ENCODE measurements at places on chromosomes 13 and 19.

DNA sequence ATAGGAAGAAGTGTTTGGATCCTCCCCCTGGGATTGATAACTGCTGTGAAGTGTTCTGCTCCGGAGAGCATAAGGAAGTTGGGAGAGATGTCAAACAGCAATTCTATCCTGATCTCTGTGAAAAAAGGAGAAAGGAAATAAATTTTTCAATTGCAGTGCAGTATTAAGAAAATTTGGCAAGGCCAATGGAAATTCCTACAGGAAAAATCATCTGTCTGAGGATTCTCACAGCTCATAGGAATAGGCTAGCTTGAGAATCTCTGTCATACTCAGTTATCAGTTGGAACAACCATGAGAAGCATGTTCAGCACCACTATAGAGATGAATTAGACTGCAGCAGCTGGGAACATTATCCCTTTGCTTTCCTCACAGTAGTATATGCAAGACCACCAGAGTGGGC lies 1238.9 kb upstream of the MIR17HG start:
- DNase-seq = no peak

- DNase-seq = no peak
These were observed at the start of gene CABP5 for GRCh38 chr19:48043675-48044258. TSS of gene CABP5 (minus strand) at chr19:48044079. CDS start at chr19:48043922, 157 bp downstream.

GRCh38 chr13:89684896-89685295 lies 1662.6 kb upstream of the MIR17HG start:
- no peak for DNase-seq

- no peak for DNase-seq
These were observed 115.6 kb downstream of the FRY start for GRCh38 chr13:32147193-32147592.

DNA sequence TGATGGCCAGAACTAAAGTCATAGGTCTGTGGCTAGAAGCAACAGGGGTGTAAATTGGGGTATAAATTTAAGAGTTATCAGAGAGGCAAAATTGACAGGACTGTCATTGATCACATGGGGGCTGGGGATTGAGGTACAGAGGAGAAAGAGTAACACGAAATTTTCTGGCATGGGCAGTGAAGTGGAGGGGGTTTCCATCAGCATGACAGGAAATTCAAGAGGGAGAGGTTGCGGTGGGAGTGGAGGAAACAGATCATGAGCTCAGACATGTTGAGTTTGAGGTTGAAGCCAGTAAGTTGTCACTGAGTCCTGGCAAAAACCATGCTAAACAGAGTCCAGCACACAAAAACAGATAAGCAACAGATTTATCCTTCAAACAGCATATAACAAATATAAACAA lies 192.1 kb upstream of the TSC22D1 start:
- no peak for DNase-seq

DNA sequence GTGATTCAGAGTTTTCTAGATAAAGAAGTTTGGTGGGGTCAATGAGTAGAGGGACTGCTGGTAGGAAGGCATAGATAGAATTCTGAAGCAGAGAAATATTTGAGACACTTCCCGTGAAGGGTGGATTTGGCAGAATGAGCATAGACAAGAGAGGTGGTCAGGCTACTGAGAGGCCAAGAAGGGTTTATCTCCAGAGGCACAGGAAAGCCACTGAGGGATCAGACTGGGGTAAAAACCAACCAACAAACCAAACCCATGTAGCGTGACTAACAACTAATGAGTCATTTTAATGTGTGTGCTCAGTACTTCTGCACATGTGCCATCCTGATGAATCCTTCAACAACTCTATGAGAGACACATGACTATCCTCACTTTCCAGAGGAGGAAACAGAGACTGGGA lies 60.0 kb upstream of the SERP2 start:
- DNase-seq = no peak

DNA sequence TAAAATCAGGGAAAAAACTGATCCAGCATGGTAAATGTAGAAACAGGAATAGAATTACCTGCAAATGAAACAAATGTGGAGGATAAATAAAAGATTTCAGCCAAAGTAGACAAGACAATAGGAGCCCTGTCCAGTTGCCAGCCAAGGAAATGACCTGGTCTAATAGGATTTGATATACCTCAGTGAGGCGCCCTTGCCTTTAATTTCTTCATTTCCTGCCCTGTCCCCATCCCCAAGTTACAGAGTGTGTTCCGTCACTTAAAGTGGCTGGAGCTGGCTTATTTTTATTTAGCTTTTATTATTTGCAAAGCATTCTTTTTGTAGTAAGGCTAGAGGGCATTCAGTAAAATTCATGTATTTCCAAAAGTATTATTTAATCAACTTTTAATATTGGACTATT lies 1022.0 kb downstream of the EFNB2 start:
- no peak for DNase-seq

DNA sequence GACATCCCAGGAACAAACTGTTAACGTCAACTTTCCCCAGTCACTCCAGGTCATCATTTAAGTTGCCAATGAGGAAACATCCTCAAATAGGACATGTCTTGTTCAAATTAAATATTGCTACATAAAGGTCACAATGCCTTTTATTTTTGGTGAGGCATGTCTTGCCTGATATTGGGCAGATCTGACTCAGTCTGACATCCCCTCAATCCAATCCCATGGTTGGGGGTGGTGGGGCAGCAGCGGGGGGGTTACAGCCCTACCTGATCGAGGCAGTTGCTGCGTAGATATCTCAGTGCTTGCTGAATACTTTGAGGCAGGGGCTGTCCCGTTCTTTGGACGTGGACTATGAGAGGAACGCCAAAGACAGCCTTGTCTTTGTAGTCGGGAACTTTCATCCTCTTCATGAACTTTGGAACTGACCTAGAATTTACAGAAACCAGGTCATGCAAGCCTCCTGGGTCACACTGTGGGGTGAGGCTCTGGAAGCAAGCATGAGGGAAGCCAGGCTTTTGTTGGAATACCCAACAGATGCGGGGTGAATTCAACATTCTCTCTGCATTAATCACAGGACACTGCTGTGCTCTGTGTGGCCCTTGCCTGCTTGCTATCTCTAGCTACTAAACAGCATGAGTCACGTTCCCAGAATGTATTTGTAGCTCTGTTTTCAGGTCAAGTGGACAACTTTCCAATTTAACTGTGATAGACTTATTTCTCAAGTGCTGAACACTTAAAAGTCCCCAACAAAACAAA lies 109.8 kb downstream of the KL start:
- DNase-seq = no peak

DNA sequence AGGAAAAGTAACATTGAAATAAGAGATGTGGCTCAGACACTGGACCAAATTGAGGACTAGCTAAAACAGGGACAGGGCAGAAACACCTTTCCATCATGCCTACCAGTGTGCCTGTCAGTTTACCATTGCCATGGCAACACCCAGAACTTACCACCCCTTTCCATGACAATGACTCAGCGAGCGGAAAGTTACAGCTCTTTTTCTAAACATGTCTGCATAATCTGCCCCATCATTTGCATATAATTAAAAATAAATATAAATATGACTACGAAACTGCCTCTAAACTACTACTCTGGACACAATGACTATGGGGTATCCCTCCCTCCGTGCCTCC lies 96.0 kb downstream of the UBL3 start:
- no peak for DNase-seq

DNA sequence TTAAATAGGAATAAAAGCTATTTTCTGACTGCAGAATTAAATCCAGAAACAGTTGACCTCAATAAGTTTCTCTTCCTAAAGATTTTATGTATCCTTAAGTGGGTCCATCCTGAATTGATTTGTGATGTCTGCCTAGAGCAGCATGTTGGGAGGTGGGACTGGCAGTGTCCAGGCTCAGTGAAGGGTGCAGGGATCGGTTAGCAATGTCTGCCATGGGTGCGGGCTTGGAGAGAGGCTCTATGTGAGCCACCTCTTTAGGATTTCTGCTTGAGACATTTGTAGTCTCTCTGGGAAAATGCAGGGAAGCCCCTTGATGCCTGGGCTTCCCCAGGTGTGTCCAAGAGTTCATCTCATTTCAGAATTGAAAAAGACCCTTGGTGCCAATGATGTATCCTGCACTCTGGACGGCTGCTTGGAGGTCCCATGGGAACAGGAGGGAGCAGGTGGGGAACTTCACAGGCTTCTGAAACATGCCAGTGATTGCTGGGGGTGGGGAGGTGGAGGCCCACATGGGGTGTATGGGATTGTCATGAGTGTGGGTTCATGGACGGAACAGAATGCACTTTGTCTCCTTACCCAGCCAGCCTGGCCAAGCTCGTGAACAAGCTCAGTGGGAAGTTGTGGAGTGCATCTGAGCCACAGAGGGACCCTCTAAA lies 6.2 kb upstream of the COLGALT1 start:
- DNase-seq = no peak

DNA sequence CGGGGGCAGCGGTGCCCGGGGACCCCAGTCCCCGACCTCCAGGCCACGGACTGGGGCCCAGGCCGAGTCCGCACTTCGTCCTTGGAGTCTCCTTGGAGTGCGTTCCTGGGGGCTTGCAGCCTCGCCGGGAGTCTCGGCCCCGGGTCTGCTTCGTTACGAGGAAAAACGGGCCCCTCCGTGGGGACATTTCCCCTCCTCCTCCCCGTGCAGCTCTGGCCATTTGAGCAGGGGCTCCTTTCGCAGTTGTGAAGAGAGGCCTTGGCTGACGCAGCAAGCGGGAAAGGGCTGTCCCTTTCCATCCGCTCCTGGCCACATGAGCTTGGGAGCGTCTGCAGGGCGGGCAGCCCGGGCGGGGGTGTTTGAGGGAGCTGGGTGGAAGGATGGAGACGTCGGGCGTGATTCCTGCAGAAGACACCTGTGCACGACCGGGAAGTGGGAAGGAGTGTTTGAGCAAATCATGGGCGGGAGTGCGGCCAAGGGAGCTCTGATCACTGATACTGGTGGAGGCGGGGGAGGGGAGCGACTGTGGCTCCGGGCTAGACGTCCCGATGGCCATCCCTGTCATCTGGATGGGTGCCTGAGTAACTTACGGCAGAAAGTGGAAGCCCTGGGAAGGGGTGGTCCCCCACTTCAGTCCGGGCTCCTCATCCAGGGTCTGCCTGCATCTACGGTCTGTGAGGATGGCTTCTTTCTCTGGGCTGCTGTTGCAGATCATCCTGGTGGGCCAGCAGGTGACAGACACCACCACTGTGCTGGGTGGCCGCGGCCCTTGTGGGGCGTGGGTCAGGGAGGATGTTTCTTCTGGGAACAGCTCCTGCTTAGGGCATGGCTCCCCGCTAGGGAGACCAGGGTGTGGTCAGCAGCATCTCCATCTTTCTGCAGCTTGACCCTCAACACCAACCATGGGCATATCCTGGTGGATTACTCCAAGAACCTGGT lies 736 bp downstream of the GPI start:
- DNase-seq = no peak

DNA sequence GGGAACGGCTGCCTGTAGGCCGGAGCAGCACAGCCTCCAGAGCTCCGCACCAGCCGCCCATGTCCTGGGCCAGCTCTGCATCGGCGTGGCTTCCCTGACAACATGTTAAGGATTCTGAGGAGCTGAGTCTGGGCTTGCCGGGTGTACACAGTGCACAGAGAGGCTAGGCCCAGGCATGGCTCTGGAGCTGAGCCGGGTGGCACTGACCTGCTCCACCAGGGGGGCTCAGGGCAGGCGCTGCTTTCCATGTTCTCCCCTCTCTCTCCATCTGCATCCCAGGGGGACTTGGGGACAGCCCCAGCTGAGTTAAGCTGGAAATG lies 31.6 kb downstream of the AP1M1 start:
- no peak for DNase-seq

- DNase-seq = no peak
These were observed 8.4 kb downstream of the NPHS1 start for GRCh38 chr19:35843676-35844481.

- no peak for DNase-seq
These were observed 56.8 kb downstream of the POLR1D start for GRCh38 chr13:27678306-27679040.

DNA sequence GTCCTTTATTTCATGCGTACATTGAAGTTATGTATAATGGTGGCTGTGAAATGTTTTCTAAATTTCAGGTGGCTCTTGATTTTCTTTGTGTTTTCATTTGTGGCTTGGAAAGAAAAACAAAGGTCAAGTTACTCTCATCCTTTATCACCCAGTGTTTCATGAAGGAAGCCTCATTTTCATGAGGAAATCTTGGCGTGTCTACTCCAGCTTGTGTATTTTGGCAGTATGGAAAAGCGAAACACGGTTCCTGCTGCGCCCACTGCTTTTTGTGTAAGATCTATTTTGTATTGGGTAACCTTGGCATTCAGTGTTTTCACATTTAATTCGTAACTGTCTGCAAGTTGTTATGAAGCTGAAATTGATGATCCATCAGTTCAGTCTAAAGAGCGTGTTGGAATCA lies 147.0 kb upstream of the RNF113B start:
- DNase-seq = no peak

GRCh38 chr19:10603084-10603872 lies 16.2 kb upstream of the AP1M2 start:
- DNase-seq = no peak

DNA sequence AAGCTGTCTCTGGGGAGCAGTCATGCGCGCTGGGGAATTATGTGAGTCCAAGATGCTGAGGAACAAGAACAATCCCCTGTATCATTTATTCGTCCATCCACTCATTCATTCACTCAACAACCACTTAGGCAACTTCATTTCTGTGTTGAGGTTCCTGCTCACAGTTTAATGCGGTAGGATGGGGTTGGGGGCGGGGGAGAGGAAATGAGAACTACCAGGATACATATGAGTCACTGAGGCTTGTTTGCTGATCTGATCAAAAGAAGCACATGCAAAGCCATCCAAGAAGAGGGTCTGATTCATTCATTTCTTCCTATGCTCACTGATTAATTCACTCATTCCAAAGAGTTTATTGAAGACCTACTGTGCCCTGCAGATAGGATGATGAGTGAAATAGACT lies 20.9 kb downstream of the ZNF536 start:
- no peak for DNase-seq

GRCh38 chr13:30580852-30581502 lies 36.7 kb upstream of the USPL1 start:
- no peak for DNase-seq

- no peak for DNase-seq
These were observed at the start of gene SIGLEC6 for GRCh38 chr19:51531349-51532315. TSS of gene SIGLEC6 (minus strand) at chr19:51531670. CDS start at chr19:51531648, 22 bp downstream.

GRCh38 chr13:26497968-26498511 lies 59.4 kb upstream of the WASF3 start:
- DNase-seq = no peak

DNA sequence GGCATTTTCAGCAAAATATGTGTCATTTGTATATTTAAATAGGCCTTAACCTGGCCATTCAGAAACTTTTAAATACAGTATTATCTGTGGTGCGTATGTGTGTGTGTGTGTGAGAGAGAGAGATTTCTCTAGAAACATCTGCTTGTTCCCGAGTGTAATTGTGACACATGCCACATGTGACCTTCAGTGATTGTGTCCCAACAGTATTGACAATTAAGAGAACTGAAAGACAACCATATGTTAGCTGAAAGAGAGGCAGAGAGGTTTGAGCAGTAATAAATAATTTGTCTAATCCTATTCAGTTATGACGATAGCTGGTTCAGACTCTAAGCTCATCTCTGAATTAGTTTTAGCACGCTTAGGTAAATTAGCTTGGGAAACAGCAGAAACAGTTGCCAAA lies 1503.1 kb downstream of the PCDH9 start:
- DNase-seq = no peak

DNA sequence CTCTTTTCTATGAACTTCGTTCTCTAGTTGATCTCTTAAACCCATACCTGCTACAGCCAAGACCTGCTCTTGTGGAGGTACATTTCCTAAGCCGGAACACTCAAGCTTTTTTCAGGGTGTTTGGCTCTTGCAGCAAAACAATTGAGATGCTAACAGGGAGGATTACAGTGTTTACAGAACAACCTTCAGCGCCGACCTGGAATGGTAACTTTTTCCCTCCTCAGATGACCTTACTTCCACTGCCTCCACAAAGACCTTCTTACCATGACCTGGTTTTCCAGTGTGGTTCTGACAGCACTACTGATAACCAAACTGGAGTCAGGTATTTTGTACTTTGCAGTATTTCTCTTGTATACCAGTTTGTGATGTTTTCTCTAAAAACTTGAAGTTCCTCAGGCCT lies 506 bp downstream of the KCNRG start:
- DNase-seq = no peak

All from NCI-H187 treated with DMSO at 0.1 percent for 48 hours (cell line).